Activated naive CD8-positive, alpha-beta T cell treated with anti-CD3 and anti-CD28 coated beads, Interleukin-2, amount 50 U/mL, for 16 hours (primary cell): ENCODE measurements at places on chromosomes 4 and X.

DNA sequence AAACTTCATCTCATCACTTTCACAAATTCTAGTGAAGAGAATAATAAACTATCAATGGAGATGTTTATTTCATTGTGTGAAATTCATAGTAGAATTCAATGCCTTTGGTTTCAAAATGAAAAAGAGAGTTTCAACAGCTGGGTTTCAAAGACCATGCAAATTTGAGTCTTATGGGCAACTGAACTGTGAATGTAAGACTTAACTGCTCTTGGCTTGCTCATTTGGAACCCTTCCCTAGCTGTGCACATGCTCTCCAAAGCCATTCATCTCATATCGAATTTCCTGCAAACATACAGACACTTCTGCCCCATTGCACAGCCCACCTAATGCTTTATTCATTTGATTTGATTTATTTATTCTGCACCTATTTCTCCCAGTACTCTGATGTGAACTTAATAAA is 154.5 kb downstream of the GRXCR1 start:
- no peak for DNase-seq

DNA sequence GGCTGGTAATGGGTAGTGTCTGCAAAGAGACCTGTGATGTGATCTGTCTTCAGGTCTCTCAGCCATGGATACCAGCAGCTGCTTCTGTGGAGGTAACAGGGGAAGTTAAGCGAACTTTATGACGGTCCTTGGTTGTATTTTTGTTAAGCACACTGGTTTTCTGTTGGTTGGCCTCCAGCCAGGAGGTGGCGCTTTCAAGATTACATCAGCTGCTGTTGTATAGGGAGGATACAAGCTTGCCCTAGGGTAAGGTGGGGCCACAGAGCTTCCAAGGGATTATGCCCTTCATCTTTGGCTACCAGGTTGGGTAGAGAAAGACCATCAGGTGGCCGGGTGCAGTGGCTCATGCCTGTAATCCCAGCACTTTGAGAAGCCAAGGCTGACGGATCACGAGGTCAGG is 834.2 kb upstream of the GALNTL6 start:
- DNase-seq = no peak

DNA sequence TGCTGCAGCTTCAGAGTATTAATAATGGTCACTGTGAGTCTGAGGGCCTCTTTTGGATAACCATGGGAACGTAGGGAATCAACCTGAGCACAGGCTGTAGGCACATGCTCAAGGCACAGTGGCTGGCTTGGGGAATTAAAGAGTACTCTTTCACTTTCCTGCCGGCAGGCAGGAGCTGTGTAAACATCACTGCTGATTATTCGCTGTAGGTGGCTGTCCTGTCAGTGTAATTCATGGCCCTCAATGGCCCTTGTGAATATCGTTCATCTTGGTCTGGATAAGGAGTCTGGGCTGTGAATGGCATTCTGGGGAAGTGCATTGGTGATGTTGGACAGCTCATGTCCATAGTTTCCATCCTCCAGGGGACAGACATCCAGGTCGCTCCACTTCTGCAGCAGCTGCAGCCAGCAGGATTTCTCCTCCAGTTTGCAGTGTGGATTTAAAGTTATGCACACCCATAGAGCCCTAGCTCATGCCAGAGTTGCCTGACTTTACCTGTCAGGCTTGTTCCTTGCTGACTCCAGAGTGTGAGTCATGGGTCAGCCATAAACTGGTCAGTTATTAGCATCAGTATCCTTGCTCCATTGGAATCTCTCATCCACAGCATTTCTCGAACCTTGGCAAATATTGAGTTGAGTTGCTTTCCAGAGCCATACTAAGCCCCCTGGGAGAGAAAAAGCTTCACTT is 43.0 kb downstream of the C4orf33 start:
- DNase-seq = no peak

GRCh38 chr4:57426779-57427395 is 316.7 kb upstream of the IGFBP7 start:
- no peak for DNase-seq

- no peak for DNase-seq
These were observed 82.6 kb upstream of the TMEM164 start for GRCh38 chrX:109920325-109920724.

DNA sequence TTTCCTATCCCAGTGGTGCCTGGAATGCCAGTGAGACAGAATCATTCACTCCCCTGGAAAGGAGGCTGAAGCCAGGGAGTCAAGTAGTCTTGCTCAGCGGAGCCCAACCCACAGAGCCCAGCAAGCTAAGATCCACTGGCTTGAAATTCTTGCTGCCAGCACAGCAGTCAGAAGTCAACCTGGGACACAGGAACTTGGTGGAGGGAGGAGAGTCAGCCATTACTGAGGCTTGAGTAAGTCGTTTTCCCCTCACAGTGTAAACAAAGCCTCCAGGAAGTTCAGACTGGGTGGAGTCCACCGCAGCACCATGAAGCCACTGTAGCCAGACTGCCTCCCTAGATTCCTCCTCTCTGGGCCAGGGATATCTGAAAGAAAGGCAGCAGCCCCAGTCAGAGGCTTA is 283.2 kb upstream of the CPEB2 start:
- no peak for DNase-seq

DNA sequence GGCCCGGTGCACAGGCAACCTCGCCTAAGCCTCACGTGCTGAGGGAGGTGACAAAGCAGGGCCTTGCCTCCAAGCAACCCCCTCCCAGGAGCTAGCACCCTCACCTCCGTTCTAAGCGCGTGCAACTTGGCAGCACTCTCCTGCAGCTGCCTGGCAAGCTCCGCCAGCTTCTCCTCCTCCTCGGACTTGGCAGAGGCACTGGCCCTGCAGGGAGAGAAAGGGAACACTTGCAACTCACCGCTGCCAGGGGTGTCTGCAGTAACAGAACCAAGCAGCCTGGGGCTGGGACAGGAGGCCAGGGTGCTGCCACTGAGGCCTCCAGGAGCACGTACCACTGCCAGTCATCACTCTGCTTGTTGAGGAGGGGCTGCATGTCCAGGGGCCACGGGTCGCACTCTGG is 10.3 kb upstream of the TREX2 start:
- no peak for DNase-seq

- no peak for DNase-seq
These were observed 40.0 kb upstream of the SHISA3 start for GRCh38 chr4:42357325-42357724.

DNA sequence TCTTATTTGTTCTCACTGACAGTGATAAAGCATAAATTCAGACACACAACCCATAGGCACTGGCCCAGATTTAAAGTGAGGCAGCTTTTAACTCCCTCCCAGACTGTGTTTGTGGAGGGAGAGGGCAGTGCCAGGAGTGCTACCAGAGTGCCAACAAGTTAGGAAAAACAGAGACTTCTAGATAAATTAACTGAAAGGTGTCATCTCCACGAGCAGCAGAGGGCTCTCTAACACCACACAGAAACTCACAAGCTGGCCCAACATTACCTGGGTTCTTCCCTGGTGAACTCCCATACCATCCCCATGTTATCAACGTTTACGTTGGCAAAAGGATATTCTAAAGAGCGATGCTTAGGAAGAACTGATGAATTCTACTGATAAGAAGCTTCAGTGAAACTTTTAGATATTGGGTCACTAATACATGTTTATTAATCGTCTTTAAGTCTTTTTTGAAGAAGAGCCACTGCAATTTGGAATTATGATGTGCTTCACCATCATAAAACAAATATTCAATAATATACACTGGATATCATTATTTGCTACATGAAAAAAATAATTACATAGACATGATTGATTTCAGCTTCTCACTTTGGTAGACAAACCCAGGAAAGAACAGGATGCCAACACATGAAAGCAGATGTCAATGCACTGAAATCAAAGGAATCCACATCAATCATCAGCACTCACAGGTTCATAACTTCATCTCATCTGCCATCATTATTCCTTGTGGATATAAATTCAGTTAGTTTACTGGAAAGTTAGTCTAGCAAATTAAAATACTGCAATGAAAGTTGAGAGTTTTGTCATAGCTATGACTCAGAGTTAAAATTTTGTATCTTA is 121.2 kb upstream of the NAP1L5 start:
- no peak for DNase-seq

DNA sequence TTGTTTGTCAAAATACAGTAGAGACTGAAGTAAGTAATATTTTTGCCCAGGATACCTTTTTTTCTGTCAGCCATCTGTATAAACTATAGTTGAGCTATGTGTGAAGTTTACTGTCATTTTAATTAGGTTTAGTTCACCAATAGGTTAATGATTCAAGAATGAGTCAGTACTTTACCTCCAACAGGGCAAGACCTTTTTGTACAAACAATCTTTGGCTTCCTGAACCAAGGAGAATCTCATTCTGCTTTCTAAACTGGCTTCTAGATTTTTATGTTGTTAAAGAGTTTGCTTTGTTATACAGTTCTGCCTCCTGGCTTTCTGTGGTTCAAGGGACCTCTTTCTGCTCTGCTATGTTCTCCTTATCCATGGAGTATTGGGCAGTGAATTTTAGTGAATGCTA is 412.0 kb upstream of the NR3C2 start:
- DNase-seq = no peak

- DNase-seq = no peak
These were observed 31.1 kb upstream of the PDLIM3 start for GRCh38 chr4:185566425-185566824.

- no peak for DNase-seq
These were observed 19.5 kb upstream of the NFXL1 start for GRCh38 chr4:47933840-47934239.

GRCh38 chr4:149645790-149646189 is 169.9 kb downstream of the IQCM start:
- no peak for DNase-seq

GRCh38 chr4:23114538-23114937 is 421.8 kb downstream of the GBA3 start:
- DNase-seq = no peak

GRCh38 chr4:119233750-119234149 is 21.2 kb downstream of the USP53 start:
- no peak for DNase-seq

DNA sequence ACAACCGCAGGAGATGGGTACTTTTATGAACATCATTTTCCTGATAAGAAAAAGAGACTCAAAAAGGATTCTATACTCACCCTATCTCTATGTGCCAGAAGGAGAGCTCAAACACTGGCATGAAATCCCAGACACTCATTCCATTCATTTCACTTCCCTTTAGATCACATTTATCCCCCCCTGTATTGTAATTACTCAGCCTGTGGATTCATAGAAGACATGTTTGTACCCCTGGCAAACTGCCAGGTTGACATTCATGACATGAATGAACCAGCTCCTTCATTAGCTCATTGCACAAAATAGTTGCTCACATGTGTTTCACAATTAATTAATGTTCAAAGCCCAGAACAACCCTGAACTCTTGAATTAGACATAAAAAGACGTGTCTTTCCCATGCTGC is 4.9 kb downstream of the SMR3A start:
- no peak for DNase-seq

DNA sequence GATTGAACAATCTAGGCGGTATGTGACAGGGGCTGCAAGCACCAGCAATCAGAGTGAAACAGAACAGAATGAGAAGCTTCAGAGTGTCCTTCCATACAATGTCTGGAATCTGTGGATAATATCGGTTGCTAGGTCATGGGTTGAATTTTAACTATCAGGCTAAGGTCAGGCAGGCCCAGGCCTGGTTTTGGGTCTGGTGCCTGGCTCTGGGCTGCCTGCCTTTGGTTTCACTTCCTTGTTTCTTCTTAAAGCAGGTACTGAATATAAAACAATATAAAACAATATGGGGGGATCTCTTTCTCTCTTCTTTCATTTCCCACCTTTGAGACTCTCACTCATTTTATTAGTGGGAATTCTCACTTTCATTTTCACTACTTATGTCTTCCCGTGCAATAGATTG is 962.0 kb downstream of the CCSER1 start:
- DNase-seq = no peak
